Fibroblast of the aortic adventitia (primary cell): ENCODE measurements at places on chromosomes 2 and 18.
A peak's percentile ranks its signal among the peaks of the same experiment; 100 is the strongest.

GRCh38 chr2:60356346-60356745 lies 197.1 kb downstream of the BCL11A start:
- no peak for DNase-seq

DNA sequence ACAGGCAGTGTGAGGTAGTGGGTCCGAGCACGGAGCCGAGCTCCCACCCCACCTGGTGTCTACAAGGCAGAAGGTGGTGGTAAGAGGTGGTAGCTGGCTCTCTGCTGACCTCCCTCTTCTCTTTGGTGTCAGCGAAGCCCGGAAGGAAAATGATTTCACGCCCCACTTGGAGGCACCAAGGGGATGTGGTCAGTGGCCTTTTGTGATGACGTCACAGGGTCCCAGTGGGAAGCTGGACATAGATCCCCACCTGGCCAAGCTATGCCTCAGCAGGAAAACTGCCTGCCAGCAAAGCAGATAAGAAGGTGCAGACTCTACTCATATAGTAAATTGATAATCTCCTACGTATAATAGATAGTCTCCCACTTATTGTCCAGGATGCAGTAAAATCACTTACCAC lies 183.7 kb upstream of the ALKAL2 start:
- DNase-seq, result no peak

DNA sequence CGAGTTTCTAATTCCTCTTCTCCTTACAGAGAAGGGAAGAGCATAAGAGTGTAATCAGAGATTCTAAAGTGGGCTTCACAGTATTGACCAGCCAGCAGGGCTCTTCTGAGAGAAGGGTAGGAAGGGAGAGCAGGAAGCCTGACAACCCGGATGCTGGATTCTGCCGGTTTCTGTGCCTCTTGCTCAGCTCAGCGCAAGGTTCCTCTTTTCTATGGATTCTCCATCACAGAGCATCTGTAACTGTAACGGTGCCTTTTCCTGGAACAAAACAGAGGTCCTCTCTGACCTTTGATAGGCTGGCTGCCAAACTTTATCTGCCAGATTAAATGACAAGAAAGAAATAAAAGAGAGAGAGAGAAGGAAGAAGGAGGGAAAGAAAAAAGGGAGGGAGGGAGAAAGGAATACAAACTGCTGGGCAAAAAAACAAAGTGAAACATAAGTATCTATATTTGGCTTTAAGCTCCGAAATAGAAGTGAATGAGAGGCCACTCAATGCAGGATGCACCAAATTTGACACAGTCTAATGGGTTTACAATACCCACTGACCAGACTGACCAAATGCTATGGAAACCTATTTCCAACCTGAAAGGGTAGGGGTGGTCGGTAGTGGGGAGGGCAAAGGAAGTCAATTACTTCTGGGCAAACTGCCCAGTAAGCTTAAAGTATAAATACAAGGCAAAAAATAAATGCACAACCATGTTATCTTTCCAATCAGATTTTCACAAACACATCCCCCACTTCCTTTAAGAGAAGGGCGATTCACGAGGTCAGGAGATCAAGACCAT lies 59.2 kb downstream of the PIEZO2 start:
- DNase-seq, result no peak

DNA sequence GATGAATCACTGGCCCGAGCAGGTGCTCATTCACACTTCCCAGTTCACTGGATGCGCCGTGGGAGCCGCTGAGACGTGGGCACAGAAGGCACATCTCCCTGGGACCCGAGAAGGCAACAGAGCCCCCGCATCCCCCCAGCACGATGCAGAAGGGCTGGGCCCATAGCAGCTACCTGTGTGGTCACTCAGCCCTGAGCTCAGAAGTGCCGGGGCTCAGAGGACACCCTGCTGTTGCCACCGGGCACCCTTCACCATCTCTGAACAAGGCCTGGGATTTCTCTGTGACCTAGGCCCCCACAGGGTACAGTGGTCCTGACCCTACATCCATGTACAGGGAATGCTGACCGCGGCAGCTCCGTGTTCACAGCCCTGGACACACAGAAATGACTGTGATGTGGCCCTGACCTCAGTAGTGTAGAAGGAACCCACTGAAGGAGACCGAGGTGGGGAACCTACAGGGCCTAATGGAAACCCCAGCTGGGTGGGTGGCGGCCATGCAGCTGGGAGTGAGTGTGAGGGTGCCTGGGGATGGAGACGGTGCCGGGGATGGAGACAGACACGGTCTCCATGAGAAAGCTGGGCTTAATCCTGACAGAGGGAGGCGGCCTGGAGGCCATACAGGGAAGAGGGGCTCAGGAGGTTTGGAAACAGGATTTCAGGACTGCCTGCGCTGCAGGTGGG lies 111.9 kb upstream of the OTOS start:
- DNase-seq, result no peak

DNA sequence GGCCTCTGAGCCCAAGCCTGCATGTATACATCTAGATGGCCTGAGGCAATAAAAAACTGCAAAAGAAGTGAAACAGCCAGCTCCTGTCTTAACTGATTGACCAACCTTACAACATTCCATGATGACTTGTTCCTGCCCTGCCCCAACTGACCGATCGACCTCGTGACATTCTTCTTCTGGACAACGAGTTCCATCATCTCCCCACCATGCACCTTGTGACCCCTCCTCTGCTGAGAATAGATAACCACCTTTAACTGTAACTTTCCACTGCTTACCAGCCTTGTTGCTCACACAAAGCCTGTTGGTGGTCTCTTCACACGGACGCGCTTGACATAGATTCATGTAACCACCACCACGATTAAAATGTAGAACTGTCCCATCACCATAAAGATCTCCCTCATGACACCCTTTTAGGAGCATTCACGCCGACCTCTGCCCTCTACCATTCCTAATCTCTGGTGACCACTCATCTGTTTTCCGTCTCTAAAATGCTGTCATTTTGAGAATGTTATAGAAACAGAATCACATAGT lies 120.1 kb upstream of the REV1 start:
- DNase-seq, result no peak

- DNase-seq, result no peak
Observed at GRCh38 chr2:168471163-168471475, 15.0 kb downstream of the CERS6 start.

- peak; percentile 77 for DNase-seq
Observed at GRCh38 chr18:55781481-55781957, 193.5 kb upstream of the TCF4 start.

GRCh38 chr2:192469612-192470011 lies 274.9 kb upstream of the TMEFF2 start:
- DNase-seq, result no peak

- DNase-seq, result no peak
Observed at GRCh38 chr2:217843324-217843723, 159.5 kb downstream of the TNS1 start.

DNA sequence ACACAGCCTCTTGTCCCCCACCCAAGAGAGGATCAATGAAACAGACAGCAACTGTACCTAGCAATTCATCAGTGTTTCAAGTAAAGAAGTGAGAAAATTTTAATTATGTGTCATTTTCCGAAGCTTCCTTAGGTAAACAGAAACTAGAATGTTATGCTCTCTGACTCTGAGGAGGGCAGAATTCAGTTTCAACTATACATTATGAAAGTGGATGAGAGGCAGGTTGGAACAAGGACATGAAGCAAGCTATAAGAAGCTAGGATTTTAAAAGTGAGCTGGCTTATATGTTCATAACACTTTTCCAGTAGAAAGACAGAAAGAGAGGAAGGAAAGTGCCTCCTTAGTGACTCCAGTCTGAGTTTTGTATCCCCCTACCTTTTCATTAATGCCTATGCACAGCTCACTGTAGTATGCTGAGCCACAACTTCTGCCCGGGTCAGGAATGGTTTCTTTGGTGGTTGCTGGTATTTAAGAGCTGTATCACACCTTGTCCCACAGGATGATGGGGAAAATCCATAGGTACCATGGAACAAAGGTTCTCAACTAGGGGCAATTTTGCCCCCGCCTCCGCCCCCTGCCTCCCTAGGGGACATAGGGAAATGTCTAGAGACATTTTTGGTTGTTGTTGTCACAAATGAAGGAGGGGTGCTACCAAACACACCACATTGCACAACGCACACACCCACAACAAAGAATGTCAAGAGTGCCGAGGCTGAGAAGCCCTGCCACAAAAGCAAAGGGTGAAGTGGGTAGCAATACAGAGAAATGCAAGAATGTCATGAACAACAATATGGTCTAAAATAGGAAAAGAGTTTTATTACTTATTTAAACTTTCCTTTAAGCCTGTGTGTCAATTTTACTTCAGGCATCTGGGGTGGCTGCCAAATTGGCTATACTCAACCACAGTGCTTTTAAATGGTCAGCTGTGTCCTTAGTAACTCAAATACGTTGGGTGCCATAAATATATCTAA lies 161.0 kb upstream of the ZFP36L2 start:
- peak; percentile 46 for DNase-seq
